Activated T-cell treated with anti-CD3 and anti-CD28 coated beads, Interleukin-2, amount 50 U/mL, for 48 hours (primary cell): ENCODE measurements at places on chromosomes 13 and 19.

GRCh38 chr13:39599842-39600241 lies 3.2 kb downstream of the LHFPL6 start:
- no peak for DNase-seq

DNA sequence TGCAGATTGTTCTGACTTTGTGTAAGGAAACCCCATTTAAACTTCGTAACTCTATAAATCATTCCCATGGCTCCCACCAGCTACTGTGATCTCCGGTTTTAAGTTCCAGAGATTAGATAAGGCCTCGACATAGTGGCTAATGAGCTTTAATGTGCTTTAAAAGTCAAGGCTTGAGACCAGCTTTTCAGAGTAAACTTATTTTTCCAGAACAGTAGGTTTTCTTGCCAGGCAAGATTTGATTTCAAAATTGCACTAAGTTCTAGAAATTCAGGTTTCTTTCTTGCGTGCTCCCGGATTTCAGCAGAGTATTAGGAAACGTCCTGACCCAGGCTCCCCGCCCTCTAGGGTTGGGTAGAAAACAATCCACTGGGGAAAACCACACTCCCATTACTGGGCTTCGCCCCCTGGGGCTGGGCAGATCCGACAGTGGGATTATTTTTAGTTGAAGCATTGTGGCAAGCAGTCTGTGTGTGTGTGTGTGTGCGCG lies 43.3 kb downstream of the CRYL1 start:
- DNase-seq: no peak

- no peak for DNase-seq
Measured at GRCh38 chr13:37947419-37948140, 78.0 kb upstream of the TRPC4 start.

DNA sequence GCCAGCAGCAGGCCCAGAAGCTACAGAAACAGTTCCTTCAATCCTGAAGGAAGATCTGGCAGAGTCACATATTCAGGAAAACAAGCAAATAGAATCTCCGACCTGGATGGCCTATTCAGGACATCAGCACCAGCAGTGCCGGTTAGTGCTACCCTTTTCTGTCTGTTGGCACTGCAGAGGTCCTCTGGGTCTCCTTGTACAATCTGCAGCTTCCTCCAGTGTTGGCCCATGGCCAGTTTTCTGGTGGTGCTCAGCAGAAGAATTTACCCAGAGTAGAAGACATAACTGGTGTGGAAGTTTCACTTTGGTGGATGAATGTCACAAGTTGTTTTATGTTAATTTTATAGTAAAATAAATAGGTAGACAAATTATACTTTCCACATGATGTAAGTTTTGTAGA lies 498.1 kb downstream of the COG6 start:
- DNase-seq: no peak

DNA sequence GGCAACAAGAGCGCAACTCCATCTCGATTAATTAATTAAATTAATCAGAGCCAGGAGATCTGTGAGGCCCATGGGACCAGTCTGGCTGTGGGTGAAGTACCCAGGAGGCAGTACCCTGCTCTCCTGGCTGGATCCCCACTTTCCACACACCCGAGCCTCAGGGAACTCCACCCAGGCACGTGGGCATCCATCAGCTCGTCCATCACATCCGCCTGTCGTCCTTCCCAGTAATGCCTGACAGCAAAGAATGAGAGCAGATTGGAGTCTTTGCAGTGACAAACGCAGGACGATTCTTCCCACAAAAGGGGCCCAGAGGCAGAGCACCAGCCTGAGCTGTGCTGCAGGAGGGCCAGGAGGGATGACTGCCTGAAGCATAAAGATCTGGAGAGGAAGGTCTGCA lies 35.8 kb downstream of the VSTM2B start:
- no peak for DNase-seq

- DNase-seq: peak; percentile 89
Measured at GRCh38 chr13:77026861-77027621, at the start of gene FBXL3. Gene FBXL3, minus strand, starts transcription at chr13:77027159. Its CDS starts 5,299 bp downstream, at chr13:77021860.

DNA sequence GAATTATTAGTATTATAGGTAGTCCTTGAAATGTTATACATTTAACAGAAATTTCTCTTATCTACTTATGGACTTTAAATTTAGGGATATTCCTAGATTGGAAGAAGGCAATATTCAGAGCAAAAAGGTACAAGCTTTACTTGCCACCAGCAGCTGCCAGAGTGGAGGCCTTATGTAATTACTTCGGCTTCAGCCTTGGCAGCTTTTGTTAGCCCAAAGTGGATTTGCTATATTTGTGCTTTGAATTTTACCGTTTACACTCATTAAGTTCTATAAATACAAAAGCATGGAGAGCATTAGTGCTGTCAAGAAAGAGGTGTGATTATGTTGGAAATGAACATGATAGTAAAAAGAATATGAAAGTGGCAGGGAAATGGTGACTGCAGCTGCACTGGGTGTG lies 319.9 kb downstream of the ATP8A2 start:
- DNase-seq: no peak

DNA sequence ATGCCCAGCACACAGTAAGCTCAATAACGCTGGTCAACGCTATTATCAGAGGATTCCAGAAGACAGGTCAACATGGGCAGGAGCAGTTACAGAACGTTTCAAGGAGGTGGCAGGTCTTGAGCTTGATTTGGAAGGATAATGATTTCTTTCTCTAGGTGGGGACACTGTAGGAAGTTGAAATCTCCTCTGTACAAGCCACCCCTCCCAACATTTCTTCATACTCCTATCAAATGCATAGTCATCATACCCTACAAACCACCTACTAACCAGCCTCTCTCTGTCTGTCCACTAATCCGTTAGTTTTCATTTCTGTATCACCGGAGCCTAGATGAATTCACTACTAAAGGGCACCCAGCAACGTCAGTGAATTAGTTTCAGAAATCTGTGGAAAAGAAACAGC lies 1.3 kb downstream of the ATP7B start:
- no peak for DNase-seq

DNA sequence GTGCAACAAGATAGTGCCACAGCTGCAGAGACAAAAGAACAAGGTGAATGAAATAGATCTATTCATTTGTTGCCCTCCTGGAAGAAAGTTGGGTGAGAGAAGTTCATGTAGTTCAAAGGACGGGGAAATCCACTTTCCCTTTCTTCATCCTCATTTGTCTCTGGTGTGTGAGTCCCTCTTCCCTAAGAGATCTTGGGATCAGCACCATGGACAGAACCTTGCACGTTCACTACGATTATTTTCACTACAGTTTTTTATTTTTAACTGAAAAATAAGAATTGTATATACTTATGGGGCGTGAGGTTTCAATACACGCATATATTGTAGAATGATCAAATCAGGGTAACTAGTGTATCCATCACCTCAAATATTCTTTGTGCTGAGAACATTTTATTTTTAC lies 29.2 kb downstream of the NLRP5 start:
- DNase-seq: no peak

DNA sequence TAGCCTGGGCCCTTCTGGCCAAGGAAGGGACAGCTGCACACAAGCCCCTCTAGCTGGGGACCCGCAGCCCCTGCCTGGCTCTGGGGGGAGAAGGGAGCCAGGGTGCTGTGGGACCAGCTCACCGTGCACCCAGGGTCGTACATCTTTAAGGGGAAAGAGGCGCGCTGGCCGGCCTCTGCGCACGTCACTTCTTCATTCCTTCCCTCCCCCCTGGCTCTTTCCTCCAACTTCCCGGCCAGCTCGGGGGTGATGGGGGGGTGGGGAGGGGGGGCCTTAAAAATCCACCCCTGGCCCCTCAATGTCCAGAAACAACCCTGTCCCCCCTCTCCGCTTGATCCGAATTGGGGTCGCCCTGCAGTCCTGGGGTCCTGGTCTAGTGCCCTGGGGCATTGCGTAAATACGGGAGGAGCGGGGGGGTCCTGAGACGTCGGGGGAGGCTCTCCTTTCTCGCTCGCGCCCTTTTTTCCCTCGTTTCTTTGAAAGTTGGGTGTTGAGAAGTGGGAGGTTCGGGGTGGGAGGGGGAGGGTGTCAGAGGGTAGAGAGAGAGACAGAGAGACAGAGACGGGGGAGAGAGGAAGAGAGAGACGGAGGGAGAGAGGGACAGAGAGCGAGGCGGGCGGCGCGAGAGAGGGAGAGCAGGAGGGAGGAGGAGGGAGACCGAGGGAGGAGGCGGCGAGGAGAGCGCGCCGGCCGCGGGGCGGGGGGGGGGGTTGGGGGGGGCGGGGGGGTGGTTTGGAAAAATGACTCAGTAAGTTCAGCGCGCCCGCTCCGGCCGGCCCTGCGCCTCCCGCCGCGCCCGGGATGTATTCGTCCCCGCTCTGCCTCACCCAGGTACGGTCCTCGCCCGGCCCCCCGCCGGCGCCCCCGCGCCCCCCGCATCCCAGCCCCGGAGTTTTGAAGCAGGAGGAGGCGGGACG lies at the start of gene NFIC:
TSS of gene NFIC (plus strand) at position 748 of the 917 bp plus-strand sequence. CDS start at position 802, 54 bp downstream.
- peak; percentile 64 for DNase-seq

GRCh38 chr13:112333756-112334543 lies 42.2 kb upstream of the SPACA7 start:
- DNase-seq: no peak

- no peak for DNase-seq
Measured at GRCh38 chr13:33053397-33054066, 37.3 kb downstream of the KL start.

- peak; percentile 69 for DNase-seq
Measured at GRCh38 chr19:50669302-50670101, 20.3 kb downstream of the C19orf81 start.

DNA sequence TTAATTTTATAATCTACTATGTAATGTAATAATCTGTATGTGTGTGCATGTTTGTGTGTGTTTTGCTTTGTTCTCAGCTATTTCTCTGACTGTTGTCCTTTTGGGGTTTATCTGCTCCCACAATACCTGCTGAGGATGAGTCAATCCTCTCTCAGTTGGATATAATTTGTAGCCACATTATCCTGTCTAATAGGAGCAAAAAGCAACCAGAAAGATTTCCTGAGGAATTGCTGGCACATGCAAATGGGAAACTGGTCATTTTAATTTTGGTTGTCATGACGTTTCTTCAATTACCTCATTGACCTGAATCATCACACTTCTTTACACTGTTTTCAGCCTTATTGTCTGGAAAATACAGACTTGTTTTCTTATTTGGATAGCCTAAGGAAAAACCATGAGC lies 488.4 kb downstream of the KLF5 start:
- no peak for DNase-seq

DNA sequence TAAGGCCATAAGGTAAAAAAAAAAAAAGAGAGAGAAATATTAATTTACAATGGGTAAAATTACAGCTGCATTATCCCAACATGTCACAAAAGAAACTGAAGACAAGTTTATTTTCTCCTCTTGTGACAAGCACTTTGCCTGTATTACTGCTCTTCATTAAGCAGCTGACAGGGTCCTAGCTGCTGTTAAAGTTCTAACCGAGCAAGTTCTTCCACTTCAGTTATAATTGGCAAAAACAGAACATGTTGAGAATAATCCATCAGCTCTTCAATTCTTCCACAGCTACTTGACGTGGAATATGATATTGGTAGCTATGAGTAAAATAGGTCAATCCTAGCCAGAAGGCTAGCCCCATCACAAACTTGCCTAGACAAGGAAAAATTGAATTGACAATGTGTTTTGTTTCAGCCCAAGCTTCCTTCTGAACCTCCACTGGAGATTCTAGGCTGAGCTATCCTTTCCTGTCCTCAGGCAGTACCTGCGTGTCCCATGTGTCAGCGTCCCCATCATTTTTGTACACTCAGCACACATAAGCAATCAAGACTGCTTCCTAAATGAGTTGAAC lies 32.2 kb upstream of the DOCK9 start:
- no peak for DNase-seq

DNA sequence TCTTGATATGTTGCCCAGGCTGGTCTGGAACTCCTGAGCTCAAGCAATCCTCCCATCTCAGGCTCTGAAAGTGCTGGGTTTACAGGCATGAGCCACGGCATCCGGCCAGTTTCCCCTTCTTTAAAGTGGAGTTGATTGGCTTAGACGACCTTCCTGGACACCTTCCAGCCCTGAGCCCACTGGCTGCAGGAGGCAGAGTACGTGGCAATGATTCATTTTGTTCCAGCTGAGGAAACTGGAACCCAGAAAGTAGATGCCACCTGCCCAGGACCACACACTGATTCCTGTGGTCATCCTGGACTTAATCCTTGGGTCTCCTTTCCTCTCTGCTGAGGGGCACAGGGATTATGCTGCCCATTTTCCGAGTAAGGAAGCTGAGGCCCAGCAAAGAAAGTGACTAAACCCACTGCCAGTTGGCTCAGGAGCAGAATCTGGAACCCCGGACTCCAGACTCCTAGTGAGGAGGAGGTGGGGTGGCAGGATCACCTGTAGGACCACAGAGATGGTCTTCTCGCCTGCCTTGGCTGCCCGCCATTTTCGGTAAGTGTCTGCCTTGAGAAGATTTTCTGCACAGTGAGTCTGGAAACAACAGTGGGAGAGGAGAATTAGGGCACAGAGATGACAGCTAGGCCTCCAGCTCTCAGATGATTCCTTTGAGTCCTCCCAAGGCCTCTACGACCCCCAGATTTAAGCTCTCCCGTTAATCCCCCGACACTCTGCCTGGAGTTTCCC lies 737 bp downstream of the XRCC1 start:
- no peak for DNase-seq

GRCh38 chr19:4676955-4677731 lies 7.0 kb upstream of the MYDGF start:
- DNase-seq: peak; percentile 50

DNA sequence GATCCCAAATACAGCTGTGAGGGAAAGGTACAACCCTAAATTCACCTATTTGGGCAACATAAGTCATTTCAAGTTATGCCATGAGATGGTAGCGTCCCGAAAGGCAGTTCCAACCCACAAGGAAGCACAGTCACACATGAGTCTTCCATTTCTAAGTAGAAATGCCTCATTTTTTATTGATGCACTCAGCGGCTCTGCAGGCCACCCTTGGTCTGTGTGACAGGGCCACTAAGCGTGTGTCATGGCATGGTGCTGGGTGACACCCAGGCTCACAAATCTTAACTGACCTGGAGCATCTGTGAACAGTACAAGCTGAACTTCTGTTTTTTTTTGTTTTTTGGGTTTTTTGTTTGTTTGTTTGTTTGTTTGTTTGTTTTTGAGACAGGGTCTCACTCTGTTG lies 15.1 kb downstream of the RAB20 start:
- no peak for DNase-seq

GRCh38 chr13:77740931-77741596 lies 43.6 kb downstream of the SLAIN1 start:
- no peak for DNase-seq

- DNase-seq: no peak
Measured at GRCh38 chr19:56953470-56953869, 112.9 kb upstream of the PEG3 start.
